Vagina (tissue), 2 donors: ENCODE measurements at places on chromosomes 16 and 17.

GRCh38 chr17:78819402-78819801, 21.2 kb downstream of the USP36 start:
- no peak for DNase-seq

GRCh38 chr17:8880466-8880865, 13.0 kb upstream of the PIK3R6 start:
- no peak for DNase-seq

- DNase-seq: no peak
Measured at GRCh38 chr17:20920815-20921199, 122.0 kb downstream of the USP22 start.

DNA sequence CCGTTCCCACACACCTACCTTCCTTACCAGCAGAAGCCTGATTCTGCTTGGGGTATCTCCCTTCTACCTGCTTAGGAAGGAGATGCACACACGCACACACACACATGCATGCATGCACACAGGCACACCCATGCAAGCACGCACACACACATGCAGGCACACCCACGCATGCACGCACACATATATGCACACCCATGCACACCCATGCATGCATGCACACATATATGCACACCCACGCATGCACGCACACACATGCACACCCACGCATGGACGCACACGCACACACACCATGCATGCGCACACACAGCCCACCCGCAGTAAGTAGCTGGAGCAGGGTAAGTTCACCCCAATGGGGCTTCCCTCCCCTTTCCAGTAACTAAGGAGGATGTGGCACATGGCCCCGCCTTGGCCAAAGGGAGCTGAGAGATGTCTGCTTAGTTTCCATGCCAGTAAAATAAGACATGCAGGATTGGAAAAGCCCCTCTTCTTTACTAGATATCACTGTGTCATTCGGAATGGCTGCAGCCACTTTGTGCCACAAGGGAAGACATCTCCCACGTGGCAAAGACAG, 33.7 kb downstream of the ADCY9 start:
- no peak for DNase-seq

GRCh38 chr16:30551781-30552180, 6.4 kb downstream of the ZNF764 start:
- DNase-seq: no peak

DNA sequence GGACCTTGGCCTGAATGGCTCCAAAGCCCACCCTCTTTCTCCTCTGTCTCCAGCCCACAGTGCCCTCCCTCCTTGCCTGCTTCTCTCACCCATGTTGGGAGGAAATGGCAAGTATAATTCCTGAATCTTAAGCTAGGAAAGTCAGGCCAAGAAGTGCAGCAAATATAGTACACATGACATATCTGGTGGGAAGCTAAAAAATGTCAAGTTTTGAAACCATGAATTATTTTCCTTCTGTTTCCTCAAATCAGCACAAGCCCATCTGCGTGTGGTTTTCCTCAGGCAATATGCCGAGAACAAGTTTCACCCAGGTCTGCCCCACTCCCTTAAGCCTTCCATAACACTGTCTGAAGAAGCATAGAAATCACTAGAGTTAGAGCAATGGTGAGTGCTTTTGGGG, 502.8 kb upstream of the CDH11 start:
- DNase-seq: no peak

DNA sequence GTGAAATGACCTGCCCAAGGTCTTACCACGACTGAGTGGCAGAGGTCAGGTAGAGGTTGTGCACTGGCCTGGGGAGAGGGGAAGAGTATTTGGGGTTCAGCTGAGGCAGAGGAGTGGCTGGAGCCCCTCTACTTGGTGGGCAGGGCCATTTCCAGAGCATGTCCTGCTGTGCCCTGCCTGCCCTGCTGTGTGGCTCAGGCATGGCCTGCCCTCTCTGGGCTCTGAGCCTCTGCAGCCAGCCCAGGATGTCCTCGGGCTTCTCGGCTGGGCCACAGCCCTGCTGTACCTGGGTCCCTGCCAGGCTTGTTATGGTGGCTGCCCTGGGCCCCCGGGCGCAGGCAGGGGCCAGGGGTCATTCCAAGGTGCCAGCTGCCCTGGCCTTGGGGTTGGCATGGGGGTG, 19.6 kb downstream of the KCNJ12 start:
- no peak for DNase-seq

GRCh38 chr17:21357281-21357680, 18.9 kb upstream of the KCNJ12 start:
- no peak for DNase-seq

DNA sequence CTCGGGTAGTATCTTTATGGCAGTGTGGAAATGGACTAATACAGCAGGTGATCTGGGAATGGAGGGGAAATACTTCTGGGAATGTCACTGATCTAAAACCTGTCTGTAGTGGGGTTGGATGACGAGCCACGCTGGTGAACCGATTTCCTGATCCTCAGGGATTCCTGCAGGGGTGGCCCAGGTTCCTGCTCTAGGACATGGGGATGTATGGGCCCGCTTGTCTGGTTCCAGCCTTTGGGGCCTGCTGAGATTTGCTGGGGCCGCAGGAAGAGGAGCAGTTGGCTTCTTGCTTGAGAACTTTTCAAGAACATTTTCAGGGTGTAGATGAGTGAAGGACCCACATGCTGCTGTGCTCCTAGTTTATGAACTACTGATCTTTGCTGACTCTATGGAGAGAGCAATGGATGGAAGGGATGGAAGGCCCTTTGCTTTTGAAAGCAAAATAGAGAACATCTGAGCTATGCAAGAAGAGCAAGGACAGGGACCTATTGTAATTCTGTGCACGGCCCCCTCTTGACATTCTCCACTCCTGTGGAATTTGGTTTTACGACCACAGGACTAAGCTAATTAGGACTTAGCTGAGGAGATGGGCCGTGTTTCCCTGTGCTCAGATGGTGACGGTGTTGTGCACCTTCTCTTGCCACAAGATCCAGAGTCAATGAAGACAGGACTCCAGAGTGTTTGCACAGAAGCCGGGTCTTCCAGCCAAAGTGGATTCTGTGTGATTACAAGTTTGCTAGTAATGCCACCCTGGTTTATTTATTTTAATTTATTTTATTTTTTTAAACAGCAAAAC, 90.5 kb downstream of the SEC14L1 start:
- DNase-seq: no peak

DNA sequence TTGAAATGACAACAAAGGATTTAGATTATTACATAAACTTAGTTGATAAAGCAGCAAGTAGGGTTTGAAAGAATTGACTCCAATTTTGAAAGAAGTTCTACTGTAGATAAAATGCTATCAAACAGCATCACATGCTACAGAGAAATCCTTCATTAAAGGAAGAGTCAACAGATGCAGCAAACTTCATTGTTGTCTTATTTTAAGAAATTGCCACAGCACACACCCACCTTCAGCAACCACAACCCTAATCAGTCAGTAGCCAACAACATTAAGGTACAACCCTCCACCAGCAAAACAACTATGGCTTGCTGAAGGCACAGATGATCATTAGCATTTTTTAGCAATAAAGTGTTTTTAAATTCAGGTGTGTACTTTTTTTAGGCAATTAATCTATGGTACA, 75.1 kb upstream of the NSRP1 start:
- no peak for DNase-seq

DNA sequence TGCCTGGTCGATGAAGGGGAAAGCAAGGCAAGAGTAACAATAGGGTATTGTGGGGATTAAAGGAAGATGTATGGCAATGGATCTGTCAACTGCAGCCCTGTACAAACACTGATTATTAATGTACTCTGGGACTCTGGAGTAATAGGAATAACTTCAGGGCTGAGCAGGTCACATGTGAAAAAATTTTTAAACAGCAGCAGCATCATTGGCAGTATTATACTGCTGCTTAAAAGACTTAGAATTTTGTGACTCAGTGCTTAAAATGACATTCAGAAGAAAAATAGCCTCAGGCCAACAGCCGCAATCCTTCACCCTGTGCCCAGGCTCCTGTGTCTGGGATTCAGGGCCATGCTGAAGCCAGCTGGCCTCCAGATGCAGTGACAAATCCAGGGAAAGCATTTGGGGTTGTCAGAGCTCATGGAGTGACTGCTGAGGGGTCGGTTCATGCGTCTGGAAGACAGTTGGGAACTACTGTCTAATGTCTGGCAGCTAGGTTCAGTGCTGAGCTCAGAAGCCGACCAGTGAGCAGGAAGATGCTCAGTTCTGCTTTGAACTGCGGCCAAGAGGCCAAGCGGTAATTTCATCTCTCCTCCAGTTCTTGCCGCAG, 22.2 kb downstream of the TEX2 start:
- DNase-seq: peak; percentile 94

- DNase-seq: no peak
Measured at GRCh38 chr17:5552841-5553240, 31.5 kb downstream of the NLRP1 start.

GRCh38 chr16:58026139-58026704, 668 bp downstream of the MMP15 start:
- no peak for DNase-seq

DNA sequence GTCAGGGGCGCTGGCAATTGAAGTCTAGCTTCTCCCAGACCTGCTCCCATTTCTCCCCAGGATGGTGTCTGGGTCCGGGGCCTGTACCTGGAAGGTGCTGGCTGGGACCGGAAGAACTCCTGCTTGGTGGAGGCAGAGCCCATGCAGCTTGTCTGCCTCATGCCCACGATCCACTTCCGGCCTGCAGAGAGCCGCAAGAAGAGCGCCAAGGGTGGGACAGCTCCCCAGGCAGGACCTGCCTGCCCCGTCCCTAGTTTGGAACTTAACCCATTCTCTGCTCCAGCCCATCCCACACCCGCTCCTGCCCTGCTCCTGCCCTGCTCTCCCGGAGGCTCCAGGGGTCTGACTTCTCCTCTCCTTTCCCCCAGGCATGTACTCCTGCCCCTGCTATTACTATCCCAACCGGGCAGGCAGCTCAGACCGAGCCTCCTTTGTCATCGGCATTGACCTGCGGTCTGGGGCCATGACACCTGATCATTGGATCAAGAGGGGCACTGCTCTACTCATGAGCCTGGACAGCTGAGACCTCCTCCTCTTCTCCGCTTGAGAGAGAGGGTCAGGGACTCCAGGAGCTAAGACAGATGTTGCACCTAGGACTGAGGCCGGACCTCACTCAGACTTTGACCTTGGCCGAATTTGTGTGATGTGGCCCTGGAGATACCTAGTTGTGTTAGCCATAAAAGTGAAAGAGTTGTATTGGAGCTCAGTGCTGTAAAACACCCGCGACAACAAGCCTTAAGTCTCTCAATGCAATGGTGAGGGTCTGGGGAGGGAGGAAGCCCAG, 814 bp upstream of the KDM6B start:
- DNase-seq: no peak

DNA sequence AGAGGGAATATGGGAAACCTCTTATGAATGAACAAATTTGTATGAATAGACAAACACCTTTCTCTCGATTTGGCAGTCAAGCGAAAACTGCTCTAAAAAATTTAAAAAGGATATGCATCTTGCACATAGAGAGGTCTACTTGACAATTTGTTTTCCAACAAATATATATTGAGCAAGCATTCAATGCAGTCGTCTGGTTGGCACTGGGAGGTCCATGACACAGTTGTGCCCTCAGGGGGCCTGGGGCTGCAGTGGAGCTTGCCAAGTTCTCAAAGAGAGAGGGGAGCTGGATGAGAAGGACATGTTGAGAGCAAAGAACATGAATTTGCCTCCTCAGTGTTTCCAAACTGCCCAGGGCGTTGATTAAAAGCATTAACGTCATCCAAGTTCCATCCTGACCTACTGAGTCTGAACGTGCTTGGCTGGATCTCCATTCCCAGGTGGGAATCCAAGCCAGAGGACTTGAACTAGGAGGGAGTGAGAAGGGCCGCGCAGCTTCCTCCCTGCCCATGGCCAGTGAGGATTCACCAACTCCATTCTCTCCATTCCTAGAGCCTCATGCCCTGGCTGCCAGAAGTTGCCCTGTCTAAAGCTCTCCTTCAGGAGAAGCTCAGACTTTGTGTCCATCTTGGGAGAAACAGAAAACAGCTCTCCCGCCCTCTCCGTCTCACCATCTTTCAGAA, 24.5 kb downstream of the TBX2 start:
- peak; percentile 49 for DNase-seq

- DNase-seq: no peak
Measured at GRCh38 chr16:19936441-19936840, 51.8 kb upstream of the GPRC5B start.

GRCh38 chr17:53722407-53722806, 100.3 kb upstream of the KIF2B start:
- no peak for DNase-seq

DNA sequence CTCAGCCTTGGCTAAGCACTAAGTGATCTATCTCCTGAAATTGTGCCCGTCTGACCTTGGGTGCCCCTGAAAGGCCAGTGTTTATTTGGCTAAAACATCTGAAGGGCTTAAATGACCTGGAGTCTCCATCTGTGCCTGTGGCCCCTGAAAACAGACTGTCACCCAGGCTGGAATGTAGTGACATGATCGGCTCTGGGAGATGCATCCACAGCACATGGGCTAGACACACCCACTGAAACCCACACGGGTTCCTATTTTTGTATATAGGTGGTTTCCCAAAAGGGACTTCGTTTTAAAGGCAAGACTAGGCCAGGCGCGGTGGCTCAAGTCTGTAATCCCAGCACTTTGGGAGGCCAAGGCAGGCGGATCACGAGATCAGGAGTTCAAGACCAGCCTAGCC, 13.5 kb downstream of the CEP295NL start:
- DNase-seq: no peak

DNA sequence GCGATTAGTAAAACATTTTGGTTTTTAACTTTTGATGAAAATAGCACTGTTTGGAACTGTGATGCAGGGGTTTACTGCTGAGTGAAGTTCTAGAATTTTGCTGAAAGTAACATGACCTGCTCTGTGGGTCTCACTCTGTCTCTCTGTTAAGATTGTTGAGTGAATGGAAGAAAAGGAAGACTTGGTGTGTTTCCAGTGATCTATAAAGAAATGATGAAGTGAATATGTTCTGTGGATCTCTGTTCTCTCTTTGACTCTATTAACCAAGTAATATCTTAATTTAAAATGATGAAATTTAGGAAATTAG, 148.4 kb downstream of the PRKCA start:
- no peak for DNase-seq

- no peak for DNase-seq
Measured at GRCh38 chr16:89431158-89431584, 59.2 kb downstream of the ANKRD11 start.
